ENCODE measurements at places on chromosomes 1 and 21. TPM values are rescaled to one million over a fixed set of nuclear protein-coding genes. Genes with fewer than 3 reads are reported as not detected.

The PCNX2 gene
- total RNA-seq, result 21.7 TPM

The SLC25A34 gene
- 1.8 TPM for total RNA-seq

The EDARADD gene
- 1.7 TPM for total RNA-seq

The ZNF436 gene
- 14.9 TPM for total RNA-seq

The PLPPR5 gene
- 0.12 TPM for total RNA-seq

The YY1AP1 gene
- total RNA-seq, result 143 TPM

The SPRR4 gene
- total RNA-seq, result not detected

The KCNA3 gene
- 0.67 TPM for total RNA-seq

DNA sequence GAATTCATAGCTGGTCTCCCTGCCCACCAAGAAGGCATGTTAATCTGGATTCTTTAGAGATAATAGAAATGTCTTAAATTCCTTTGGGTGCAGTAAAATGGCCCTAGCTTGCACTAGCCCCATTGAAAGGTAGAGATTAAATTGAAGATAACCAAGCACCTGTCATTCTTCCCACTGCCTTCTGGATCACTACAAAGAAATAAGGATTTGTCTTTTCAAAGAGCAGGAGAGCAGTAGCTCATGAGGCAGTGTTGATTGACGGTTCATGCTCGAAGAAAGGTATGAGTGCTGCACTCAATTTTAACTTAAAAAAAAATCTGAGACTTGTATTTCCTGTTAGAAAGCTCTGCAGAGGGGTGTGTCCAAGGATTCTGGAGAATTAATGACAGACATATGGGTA, 74.9 kb upstream of the F3 start:
- ATAC-seq, result no peak

GRCh38 chr1:41409825-41410224, 48.6 kb downstream of the FOXO6 start:
- ATAC-seq, result no peak

DNA sequence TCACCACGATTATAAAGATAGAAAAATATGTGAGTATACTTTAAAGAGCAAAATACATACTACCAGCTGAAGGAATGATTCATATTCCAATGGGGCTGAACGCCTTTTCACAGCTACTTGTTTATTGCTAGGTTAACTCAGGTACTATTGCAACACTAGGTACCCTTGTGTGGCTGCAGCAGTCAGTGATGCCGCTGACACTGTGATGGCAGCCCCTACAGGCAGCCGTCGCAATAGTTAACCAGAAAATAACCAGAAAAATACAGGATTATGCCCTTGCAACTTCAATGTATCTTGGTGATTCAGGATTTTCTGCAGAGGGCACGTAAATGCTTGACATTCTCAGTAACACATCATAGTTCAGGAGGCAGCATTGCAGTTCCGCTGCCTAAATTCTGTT, 1.6 kb upstream of the MARK1 start:
- ATAC-seq, result no peak

DNA sequence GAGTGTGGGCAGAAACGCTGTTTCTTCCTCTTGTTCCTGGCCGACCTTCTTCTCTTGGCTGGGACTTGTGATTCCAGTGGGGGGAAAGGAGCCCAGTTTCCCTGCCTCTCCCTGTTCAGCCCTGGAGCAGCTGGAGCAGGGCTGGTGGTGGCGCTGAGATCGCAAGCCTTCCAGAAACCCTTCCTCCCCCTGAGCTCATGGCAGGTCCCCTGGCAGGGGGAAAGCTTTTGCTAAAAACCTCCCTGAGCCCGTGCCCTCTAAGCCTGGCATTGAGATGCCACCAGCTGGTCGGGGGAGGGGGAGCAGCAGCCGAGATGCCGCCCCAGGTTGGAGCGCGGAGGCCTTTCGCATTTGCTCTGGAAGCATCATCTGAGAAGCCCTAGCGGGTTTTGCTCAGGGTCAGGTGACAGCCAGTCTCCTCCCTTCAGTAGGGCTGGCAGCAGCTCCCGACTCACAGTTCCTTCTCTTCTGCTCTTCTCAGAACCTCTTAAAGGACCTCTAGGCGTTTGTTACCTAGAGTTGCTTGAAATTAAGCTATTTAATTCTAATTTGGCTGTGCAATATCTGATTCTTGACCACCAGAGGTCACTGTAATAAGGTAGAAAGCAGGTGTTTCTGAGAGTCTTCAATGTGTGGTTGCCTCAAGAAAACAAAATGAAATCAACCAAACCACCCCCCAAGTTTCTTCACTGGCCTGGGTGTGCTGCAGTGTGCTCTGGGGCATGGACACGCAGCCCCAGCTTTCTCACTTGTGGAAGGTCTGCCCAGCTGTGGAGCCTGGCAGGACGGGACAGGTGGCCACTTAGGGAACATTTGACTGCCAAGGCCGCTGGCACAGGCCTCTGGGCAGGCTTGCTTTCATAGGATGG, 257.3 kb downstream of the CAMTA1 start:
- ATAC-seq, result no peak

DNA sequence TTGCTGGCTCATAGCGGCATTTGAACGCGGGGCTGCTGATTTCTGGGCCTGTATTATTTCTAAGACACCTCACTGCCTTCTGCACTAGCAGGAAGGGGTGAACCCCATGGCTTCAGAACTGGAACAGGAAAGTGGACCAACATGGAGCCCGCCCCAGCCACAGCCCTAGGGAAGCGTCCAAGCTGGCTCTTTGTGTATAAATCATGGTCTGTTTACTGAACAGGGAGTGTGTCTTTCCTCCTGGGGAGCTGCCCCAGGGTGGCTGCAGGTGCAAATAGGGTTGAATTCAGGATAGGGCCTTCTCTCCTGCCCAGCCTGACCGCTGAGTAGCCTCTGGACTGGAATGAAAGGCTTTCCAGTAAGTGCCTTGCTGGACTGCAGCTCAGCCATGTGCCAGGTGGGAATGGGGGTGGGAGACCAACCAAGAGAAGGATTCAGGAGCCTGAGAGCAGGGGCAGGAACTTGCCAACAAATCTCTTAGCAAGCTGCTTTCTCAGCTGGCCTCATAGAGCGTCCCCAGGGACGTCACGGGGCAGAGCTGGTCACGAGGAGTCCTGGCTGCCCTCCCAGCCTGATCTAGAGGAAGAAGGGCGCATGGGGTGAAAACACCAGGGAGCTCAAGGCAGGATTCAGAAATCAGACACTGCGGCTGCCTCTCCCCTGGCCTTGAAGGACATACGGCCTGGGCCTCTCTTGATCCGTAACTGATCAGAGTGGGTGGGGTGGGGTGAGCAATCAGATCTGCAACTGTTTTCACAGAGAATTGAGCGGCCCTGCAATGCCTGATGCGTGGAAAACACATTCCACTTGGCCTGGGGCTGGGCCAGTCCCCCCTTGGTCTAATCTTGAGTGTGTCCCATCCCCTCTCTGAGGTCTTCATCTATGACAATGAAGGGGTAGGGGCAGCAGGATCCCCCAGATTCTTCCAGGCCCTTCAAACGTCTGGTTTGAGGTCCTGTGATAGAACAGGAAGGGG, 56.5 kb upstream of the SELENON start:
- peak; percentile 84 for ATAC-seq

DNA sequence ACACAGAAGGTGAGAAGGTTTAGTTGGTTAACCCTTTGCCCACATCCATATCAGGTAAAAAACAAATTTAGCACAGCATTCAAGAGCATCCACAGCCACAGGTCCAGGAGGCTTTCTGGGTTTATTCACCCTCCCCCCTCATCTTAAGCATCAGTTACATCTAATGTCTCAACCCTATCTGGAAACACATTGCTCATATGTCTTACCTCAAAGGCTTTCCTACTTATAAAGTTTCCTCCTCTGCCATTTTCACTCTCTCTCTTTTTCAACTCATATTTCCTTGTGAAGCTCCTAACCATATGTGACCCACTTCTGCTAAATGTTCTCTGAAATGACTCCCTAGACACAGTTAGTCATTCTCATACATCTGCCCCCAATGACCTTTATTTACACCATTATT, 47.9 kb upstream of the RUNX1 start:
- ATAC-seq, result no peak

DNA sequence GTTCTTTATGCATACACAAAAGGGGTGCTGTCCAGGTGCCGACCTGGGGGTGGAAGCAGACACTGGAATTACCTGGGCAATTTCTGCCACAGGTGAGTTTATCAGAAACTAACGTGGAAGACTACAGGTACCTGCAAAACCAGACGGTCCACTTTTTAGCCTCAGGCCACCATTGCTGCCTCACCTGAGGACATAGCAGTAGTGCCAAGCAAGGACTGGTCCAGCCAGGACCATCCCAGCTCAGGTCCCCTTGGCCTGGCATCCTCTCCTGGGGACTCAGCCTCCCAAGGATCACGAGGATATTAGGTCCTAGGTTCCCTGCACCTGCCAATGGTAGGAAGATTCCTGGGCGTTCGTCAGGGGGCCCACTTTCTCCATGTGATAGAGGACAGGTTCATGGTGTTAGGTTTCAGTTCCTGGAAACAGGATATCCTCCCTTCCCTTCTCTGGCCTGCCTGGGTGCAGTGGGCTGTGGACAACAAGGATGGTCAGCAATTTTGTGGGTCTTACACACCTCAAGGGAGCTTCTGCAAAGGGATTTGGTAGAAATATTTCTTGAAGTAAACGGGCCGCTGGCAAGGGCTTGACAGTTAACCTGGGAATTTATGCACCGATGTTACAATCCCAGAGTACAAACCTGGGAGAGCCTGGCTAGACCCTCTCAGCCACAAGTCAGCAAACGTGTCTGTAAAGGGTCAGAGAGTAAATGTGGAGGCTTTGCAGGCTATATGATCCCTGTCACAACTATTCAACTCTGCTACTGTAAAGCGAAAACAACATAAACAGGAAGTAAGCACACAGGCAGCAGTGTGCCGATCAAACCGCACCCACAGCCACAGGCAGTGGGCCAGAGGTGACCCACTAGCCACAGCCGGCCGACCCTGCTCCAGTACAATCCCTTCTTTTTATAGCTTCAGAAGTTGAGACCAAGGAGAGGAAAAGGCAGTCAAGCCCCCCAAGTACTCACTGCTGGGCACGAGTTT, 71.4 kb upstream of the RAB4A start:
- ATAC-seq, result no peak

DNA sequence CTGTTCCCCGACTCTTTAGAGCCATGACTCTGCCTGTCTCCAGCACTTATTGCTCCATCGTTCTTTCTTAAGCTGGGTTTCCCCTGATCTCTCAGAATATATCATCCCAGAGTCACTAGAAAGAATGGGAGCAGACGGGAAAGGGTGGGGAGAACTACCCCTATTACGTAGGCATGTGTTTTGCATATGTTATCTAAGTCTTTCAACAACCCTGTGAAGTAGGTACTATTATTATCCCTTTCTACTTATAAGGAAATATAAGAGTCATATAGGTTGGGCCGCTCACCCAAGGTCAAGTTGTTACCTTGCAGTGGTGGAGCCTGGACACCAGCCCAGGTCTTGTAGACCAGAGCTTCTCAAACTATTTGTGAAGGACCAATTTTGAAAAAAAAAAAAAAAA, 38.7 kb downstream of the ELF3 start:
- no peak for ATAC-seq

DNA sequence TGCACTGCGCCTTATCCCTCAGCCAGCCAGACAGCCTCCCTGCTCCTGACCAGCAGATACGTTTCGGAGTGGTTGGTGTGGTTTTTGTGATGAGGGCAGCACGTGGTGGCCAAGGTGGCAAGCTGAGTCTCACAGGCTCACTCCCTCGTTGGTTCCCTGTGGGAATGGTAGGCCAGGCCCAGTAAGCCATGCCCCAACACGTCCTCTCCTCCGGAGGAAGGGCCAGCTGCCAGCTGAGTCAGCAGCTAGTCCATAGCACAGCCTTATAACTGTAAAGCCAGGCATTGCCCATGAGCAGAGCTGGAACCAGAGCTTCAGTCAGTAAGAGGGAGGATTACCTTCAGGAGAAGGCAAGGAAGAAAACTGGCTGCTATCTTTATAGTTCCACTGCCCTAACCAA, 29.5 kb downstream of the SZRD1 start:
- no peak for ATAC-seq

- ATAC-seq, result no peak
Observed at GRCh38 chr1:183263886-183264602, 78.0 kb downstream of the LAMC2 start.

DNA sequence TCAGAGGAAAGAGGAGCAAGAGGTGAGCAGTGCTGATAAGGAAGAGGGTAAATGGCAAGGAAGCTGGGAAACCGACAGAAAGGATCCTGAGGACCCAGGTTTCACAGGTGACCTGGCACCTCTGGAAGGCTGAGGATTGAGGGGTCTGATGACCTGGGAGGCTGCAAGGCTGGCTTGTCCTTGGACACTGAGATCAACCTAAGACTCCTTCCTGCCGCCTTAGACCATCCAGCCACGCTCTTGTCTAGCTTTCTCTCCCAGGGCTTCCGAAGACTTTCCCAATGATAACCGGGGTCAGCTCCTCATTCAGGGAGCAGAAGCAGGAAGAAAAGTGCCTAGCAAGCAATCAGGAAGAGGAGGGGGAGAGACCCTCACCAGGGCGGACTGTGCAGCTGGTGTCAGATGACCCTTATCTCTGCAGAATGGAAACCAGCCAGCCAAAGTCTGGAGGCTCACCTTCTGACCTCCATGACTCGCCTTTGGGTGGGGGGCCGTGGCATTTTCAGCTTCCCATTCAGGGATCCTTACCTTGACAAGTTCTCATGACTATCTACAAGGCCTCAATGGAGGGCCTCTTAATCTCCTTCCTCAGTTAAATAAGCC, 77.7 kb downstream of the CAPZB start:
- no peak for ATAC-seq

DNA sequence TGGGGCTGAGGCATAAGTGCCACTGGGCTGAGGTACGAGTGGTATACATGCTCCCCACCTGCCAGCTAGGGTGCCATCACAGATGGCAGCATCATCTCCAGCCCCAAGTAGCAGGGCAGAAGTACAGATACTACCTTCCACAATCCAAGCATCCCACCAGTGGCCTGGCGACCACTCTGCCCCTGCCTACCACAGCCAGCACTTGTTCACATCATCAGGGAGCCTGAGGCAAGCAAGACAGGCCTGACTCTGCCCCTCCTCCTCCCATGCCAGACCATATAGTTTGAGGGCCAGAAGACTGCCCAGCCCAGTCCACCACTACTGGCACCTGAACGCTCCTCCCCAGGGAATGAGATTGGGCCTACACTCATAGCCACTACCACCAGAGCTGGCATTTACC, 84.6 kb downstream of the SPATA6 start:
- no peak for ATAC-seq
